ENCODE measurements at places on chromosomes 12 and 14.

- no peak for DNase-seq
Observed at GRCh38 chr12:80154261-80154660, 54.9 kb downstream of the OTOGL start.

GRCh38 chr12:58959639-58960300 is 39.5 kb upstream of the LRIG3 start:
- no peak for DNase-seq

- DNase-seq = no peak
Observed at GRCh38 chr14:74864198-74864597, 11.7 kb downstream of the PROX2 start.

DNA sequence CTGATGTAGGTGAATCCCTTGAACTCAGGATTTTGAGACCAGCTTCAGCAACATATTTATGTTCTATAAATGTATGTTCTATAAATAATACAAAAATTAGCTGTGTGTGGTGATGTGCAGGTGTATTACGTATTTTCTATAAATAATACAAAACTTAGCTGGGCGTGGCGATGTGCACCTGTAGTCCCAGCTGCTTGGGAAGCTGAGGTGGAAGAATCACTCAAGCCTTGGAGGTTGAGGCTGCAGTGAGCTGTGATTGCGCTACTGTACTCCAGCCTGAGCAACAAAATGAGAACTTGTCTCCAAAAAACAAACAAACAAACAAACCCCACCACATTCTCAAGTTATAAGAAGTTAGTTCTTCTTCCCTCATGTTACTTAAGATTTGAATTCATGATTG is 39.5 kb downstream of the GABARAPL1 start:
- no peak for DNase-seq

GRCh38 chr12:62260733-62261683 is 804 bp downstream of the USP15 start:
- no peak for DNase-seq

DNA sequence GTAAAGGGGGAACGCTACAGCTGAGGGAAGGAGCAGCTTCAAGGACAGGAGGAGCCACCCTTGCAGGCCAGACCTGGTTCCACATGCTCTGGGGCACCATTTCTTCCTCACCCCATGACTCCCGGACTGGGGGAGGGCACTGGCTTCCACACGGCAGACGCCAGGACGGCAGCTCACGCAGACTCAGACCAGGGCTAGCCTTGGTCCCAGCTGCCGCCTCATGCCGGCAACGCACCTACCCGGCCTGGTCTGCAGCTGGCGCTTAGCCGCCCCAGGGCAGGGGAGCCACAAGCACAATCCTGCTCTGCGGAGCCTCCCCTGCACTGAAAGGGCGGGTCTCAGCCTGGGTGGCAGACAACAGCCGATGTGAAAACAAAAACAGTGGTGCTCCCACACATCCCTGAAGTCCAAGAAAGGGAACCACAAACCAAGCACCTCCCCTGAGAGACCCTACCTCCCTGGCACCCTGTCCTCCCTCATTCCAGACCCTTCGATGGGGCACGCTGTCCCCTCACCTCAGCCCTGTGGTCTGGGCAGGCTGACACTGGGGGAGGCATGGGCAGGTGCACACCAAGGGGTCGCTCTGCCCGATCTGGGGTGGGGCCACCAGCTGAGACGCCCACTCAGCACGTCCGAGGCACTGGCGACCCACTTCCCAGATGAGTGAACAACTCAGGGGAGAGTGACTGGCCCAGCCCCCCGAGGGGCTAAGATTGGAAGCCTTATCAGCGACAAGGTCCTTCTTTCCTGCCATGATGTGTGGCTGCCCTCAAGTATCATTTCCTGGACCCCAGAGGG is 65.0 kb downstream of the CHGA start:
- no peak for DNase-seq

DNA sequence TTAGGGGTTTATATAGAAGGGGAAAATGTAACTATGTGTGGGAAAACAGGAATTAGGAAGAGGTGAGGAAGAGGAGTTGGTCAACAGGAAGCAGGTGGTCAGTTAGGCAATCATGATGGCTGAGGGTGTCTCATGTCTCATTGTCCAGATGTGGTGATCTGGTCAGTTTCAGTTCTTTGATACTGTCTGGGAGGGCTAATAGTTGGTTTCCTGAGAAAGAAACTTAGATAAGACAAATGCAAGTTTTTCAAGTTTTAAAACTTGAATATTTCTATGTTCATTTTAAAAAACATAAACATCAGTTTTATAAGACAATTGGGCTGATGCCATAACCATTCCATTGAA is 1121.8 kb upstream of the USP15 start:
- no peak for DNase-seq

GRCh38 chr12:62847709-62848108 is 87.2 kb downstream of the PPM1H start:
- DNase-seq = no peak

DNA sequence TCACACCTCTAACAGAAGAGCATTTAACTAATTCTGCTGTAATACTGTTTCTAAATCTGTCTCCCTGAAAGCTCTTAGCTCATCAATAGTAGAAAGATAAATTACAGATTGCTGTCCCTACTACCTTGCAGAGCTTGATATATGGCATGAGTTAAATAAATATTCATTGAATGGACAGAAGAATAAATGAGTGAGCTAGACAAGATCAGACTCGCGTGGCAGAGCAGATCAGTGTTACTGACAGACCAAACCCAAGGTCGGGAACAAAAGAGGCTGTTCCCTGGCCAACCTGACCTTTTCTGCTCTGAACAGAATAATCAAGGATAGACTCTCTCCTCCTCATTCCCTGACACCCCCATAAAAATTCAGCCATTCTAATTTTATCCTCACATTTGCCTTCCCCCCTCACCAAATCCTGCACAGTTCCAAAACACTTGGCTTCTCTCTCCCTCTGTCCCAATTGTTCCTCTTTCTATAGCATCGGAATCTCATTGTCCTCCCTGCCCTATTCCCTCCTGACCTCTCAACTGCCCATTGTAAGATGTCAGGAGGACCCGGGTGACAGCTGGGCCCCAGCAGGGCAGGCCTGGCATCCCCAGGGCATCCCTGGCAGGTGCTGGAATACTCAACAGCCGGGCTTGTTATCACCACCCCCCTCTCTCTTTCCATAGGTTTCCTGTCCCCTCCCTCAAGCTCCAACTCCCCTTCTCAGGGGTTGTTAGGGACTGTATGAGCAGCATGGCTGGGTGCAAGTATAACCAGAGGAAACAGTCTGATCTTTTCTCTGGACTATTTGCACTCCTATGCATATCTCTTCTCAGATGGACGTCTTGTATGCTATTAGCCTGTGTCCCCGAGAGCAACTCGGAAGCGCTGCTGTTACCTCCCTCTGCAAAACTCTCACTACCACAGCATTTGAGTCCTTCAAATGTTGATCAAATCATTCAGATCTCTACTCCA is 19.9 kb downstream of the NEUROD4 start:
- DNase-seq = no peak

DNA sequence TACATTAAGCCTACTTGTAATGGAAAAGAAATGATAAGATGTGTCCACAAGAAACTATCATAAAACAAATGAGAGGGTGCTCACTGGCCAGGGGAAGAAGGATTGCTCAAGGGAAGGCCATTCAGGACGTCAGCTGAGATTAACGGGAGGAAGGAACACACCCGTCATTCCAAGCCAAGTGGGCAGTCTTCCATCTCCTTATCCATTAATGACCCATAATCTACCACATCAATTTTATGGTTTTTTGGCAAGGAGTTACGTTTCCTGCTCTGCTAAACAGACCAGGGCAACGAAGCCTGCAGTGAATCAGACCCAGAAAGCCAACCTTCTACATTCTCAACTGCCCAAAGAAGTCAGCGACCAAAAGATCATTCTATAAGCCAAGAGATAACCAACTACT is 25.1 kb downstream of the PRKAB1 start:
- DNase-seq = no peak

GRCh38 chr12:7351177-7351576 is 47.3 kb downstream of the ACSM4 start:
- DNase-seq = no peak

GRCh38 chr12:34403706-34404376 is 381.5 kb downstream of the ALG10 start:
- peak; percentile 7 for DNase-seq

DNA sequence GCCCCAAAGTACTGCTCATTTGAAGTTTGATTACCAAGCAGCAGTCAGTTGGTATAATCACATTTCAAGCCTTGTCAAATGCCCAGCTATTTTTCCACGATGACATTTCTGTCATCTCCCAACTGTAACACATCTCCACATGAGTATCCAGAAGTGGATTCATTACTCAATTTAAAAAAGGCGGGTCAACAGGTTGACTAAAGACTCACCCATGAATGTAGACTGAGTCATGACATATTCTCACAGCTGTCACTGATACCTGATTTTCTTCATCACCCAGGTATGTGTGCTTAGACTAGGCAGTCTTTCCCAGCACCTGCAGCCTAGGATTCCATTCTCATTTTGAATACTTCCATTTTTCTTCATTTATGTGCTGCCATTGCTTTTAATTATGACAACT is 75.1 kb upstream of the DBX2 start:
- no peak for DNase-seq

GRCh38 chr14:69896972-69897371 is 17.8 kb downstream of the SMOC1 start:
- no peak for DNase-seq

DNA sequence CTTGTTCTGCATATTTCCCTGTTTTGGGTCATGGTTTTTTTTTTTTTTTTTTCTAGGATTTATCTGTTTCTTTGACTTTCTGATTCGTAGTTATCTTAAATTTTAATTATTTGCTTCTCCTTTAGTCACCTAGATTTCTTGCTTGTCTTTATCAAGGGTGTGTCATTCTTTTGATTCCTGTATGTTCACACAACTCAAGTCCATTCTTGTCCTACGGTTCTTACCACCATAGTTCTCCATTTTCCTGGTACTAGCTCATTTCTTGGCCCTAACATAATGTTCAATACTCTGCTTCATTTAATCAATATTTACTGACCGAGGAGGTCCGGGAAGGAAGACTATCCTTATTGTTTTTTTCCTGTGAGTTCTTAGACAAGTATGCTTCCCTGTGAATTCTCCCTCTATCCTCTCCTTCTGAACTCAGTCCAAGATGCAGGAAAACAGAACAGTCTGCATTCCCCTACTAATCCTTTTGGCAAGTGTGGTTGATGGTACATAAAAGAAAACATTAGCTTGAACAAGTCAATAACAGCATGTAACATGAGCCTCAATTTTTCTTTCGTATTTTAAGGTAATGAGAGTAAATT is 1346.4 kb upstream of the SEL1L start:
- no peak for DNase-seq

DNA sequence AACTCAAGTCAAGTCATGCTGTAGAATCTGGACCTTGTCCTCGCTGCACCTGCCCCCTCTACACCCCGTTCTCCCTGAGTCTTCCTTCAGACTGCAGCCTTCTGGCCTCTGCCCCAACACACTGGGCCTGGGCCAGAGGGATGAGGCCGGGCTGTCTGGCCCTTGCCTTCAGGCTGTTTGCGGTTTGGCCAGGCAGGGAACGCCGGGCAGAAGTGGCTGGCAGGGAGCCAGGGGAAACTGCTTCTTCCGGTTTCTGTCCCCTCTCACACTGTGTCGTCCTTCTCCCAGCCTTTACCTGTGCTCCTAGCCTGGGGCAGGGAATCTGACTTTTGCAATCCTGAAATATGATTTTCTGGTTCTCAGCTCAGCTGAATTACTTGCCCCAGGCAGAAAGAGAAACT is 13.5 kb downstream of the DGLUCY start:
- no peak for DNase-seq

DNA sequence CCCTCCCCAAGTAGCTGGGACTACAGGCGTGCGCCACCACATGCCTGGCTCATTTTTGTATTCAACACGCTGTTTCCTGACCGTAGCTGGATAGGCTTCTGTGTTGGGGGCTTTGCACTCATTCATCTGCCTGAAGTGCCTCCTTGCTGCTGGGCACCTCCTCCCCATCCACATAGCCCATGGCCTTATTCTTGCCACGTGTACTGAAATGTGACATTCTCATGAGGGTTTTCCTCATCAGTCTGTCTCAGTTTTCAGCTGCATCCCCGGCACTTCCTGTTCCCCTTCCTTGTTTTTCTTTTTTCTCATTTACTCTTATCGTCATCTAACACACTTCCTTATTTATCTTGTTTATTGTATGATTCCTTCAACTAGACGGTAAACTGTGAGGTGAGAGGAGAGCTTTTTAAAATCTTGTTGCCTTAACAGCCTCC is 36.6 kb downstream of the RCOR1 start:
- DNase-seq = no peak

DNA sequence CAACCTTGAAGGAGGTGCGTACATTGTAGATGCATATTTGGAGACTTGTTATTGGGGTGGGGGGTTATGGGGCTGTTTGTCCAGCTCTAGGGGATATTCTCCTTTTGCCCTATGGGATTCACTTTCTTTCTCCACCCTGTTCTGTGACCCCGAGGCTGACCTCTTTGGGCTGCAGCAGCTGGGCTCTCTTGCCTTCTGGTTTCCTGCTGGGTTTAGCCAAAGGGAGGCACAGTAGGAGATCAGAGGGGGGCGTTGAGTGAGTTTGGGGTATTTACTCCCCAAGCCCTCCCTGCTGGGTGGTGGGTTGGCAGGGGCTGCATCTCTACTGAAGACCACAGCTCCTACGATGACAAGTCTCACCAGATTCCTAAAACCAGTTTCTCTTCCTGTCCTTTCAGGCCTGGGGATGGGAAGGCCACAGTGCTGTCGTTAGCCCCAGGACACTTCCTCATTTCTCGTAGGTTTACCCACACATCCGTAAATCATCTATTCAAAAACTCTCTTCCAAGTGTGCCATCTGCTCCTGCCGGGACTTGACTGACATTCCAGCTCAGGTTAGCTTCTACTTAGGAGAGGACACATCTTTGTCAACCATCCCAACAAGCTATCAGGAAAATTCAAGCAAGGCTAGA is 127.1 kb downstream of the TMEM30B start:
- no peak for DNase-seq

GRCh38 chr14:35113308-35113950 is 8.4 kb downstream of the PPP2R3C start:
- no peak for DNase-seq

DNA sequence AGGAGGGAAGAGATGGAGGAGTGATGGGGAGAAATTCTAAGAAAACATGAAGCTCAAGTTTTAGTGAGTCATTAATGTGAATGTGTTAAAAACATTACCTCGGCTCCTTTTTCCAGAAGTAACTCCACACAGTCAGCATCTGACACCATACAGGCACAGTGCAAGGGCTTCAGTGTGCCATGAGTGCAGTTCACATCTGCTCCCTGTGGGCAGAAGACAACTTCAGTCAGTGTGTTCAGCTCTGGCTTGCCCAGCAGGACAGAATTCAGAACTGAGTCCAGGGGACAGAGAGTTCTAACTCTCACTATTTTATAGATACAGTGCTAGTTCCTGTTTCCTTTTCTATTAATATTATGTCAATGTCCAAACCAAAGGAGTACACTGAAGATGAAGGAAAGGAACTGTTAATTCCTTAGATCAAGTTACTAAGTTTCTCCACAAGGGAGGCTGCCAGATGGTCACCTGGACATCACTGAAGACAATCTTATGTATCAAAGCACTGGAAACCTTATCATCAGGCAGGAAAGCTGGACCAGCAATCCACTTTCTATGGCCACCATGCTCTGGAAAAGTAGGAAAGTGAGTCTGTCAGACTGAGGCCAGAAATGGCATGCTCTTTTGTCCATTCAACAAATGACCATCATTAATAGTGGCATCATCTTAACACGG is 6.1 kb downstream of the ASB8 start:
- no peak for DNase-seq

GRCh38 chr12:22312336-22312735 is 22.2 kb downstream of the ST8SIA1 start:
- no peak for DNase-seq

GRCh38 chr14:65096323-65097089 is 5.8 kb downstream of the MAX start:
- DNase-seq = no peak

GRCh38 chr12:48932878-48933277 is 7.6 kb upstream of the FKBP11 start:
- no peak for DNase-seq
